NCI-H524 (cell line): ENCODE measurements at places on chromosomes 1 and 21.

DNA sequence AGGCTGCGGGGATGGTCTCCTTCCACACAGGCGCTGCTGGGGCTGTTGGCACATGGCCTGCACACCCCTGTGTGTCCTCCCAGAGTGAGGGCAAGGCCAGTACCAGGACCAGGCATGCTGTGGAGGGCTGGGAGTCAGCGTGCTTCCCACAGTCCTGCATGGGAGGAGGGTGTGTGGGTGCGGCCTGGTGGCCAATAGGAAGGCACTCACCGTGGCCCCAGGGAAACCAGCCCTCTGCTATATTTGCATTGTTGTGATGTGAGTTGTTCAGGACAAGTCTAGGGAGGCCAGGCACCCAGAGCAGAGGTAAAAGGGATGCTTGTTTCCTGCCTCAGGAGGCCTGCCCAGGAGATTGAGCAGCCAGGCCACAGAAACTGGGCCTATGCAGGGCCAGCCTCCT is 59.5 kb downstream of the S100B start:
- no peak for DNase-seq

- DNase-seq = no peak
Observed at GRCh38 chr1:148310807-148311206, 158.7 kb upstream of the NBPF11 start.

- no peak for DNase-seq
Observed at GRCh38 chr1:41479000-41479807, 5.3 kb downstream of the EDN2 start.

DNA sequence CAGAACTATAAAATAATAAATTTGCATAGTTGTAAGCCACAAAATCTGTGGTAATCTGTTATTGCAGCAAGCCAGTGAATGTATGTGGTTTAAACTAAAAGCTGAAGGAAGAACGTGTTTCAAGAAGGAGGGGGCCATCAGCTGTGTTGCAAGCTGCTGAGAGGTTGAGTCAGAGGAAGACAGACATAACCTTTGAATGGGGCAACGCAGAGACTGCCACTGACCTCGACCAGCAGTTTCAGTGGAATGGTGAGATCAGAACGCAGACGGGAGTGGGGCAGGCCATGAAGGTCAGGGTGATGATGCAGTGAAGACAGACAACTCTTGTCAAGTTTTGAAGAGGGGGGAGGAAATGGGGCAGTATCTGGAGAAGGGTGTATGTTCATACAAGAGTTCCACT is 23.2 kb upstream of the QSOX1 start:
- DNase-seq = no peak

DNA sequence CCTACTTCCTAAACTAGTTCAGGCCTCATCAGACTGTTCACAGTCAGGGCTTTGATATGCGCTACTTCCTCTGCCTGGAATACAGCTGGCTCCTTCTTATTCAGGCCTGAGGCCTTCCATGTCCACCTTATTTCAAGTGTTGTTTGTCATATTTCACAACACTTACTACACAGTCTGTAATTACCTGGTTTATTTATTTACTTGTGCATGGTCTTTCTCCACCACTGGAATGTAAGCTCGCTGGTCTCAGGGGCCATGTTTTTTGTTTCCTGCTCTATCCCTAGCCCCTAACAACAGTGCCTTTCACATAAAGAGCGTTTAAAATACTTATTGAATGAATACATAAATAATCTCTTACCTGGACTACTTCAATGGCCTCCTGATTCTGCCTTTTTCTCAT is 4.6 kb upstream of the SRSF4 start:
- no peak for DNase-seq

GRCh38 chr1:43569175-43569574 is 38.5 kb downstream of the PTPRF start:
- DNase-seq = no peak

GRCh38 chr1:40564913-40565312 is 33.5 kb downstream of the ZNF684 start:
- DNase-seq = no peak

DNA sequence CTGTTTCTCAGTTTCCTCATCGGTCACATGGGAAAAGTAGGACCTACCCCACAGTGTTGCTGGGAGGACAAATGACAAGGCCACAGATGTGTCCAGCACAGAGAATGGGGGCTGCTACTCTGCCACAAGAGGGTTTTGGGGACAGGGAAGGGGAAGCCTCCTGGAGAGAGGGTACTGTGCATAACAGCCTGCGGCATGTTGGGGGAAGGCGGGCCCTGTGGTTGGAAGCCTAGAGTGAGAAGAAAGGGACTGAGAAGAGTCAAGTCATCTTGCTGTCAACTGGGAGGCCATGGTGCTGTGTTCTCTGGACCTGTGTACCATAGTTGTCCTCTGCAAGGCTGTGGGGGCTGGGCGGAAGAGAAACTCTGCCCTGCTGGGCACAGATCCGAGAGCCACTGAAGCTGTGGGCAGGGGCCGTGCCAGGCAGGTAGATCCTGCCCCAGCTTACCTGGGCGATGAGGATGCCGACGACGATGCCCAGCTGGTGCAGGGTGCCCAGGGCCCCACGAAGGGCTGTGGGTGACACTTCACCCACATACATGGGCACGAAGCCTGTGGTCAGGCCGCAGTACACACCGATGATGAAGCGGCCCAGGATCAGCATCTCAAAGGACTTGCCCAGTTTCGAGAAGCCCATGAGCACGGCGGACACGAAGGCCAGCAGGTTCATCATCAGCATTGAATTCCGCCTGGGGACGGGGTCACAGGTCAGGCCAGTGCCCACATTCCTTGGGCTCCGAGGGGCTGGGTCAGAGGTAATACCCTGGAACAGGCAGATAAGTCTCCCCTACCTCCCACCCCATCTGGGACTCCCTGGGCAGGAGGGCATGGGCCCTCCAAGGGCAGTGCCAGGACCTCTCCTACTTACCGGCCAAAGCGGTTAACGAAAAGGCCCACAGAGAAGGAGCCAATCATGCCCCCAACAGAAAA is 28.2 kb downstream of the SLC2A1 start:
- no peak for DNase-seq
